ENCODE measurements at places on chromosomes 1 and 21. TPM values are rescaled to one million over a fixed set of nuclear protein-coding genes. Genes with fewer than 3 reads are reported as not detected.

The ILDR2 gene
- not detected for total RNA-seq

The LIN28A gene
- not detected for total RNA-seq

The HORMAD1 gene
- not detected for total RNA-seq

The LRRC71 gene
- not detected for total RNA-seq

The XCL1 gene
- not detected for total RNA-seq

The PLA2G5 gene
- 19.2 TPM for total RNA-seq

The SRRM1 gene
- total RNA-seq, result 181 TPM

The KCNK2 gene
- total RNA-seq, result 0.28 TPM

The CACNA1S gene
- total RNA-seq, result not detected

The GPATCH3 gene
- 10.3 TPM for total RNA-seq

DNA sequence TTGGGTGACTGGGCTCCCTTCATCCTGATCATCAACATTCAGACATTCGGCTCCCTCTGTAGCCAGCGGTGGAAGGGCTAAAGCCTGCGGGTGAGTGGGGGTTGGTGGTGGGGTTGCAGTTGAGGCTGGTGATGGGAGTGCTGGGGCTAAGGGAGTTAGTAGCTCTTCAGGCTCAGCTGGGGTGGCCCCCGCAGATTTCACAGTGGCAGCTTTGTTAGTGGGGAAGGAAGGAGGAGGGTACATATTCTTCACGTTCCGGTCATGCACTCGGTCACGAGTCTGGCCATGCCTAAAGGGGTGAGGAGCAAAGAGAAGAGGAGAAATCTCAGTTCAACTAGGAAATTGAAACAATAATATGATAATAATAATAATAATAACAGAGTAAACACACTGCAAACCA, 6.8 kb downstream of the PSMB4 start:
- peaks cover 10% of the 10 kb centered on the region for H3K4me1 ChIP-seq
- DNase-seq, result no peak
- H3K4me3 ChIP-seq, result no peak overlapping the region
- no peaks in the 10 kb centered on the region for H3K27me3 ChIP-seq
- peaks cover 77% of the 10 kb centered on the region for H3K36me3 ChIP-seq

DNA sequence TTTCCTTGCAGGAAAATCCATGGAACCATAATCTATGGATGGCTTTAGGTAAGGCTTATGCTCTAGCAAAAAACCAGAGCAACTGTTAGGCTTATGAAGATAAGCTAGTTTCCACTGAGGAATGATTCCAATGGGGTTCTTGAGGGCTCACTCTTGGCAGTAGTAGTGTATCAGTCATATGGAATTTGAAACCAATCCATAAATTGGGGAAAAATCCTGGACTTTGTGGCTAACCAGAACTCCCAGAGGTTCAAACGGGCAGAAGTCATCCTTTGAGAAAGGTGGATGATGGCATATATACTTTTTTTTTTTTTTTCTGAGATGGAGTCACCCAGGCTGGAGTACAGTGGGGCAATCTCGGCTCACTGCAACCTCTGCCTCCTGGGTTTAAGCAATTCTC, 54.2 kb upstream of the ATF3 start:
- no peaks in the 10 kb centered on the region for H3K36me3 ChIP-seq
- H3K27me3 ChIP-seq, result no peaks in the 10 kb centered on the region
- H3K4me1 ChIP-seq, result peaks cover 5% of the 10 kb centered on the region
- no peak overlapping the region for H3K4me3 ChIP-seq
- no peak overlapping the region for H3K27ac ChIP-seq

DNA sequence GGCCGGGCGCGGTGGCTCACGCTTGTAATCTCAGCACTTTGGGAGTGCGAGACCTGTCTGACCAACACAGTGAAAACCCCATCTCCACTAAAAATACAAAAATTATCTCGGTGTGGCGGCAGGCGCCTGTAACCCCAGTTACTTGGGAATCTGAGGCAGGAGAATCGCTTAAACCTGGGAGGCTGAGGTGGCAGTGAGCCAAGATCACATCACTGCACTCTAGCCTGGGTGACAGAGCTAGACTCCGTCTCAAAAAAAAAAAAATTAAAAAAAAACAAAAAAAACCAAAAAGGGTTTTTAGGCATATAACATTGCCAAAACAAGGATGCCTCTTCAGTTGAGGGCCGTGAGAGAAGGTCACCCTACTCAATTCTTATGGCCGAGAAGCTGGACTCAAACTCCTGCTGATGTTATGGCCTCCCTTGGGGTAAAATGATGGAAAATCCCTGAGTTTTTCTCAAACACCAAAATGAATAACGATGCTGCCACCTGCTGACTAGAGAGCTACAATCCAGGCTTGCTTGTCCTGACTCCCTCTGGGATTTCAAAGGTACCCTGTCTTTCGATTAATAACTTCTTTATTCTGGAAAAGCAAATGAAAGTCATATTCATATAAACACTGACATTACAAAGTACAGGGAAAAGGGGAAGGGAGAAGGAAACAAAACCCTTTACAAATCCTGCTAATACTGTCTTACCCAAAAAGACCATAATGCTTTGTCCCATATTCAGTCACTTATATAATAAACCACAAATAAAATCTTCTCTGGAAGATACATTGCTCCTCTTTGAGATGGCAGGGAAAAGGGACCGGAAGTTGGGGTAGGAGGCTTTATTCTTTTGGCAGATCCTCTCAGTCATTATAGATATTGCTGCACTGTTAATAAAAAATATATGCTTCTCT, 10.7 kb downstream of the RAB42 start:
- no peak overlapping the region for H3K4me3 ChIP-seq
- no peaks in the 10 kb centered on the region for H3K27me3 ChIP-seq
- H3K4me1 ChIP-seq, result peaks cover 15% of the 10 kb centered on the region
- peak overlapping the region; percentile 48 for H3K27ac ChIP-seq

- no peak for DNase-seq
- H3K4me1 ChIP-seq, result no peaks in the 10 kb centered on the region
- H3K27me3 ChIP-seq, result no peaks in the 10 kb centered on the region
- H3K36me3 ChIP-seq, result no peaks in the 10 kb centered on the region
- H3K4me3 ChIP-seq, result no peak overlapping the region
These were observed 82.8 kb upstream of the ATP1A1 start for GRCh38 chr1:116290085-116290705.

DNA sequence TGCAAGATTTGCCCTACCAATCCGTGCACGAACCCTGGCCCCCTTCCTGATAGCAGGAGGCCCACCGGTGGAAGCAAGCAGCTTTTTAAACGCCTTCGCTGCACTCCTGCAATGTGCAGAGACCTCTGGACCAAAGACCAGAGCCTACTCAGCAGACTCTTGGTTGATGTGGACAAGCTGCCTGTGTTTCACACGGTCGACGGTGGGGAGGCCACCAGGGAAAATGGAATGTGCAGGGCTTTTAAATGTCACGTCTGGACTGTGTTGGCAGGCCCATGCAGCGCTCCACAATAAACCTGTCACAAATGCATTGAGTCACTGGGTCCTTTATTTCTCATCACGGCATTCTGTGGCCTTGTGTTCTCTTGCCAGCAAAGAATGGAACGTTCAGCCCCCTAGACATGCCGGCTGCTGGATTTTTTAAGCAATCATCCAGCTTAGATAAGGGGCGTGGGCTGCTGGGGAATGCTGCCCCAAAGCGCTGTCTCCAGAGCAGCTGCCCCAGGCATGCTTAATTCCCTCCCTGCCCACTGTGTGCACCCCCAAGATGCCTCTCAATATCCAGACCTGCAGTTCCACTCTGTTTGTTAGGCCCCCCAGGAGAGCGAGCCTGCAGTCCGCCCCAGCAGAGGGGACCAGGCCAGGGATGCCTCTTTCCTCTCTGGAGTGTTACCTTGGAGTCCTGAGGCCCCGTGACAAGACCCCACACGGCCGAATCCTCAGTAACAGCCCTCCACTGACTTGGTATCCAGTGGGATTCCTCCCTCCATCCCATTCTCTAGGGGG, 71.3 kb downstream of the ATP5PO start:
- peaks cover 5% of the 10 kb centered on the region for H3K4me1 ChIP-seq
- no peaks in the 10 kb centered on the region for H3K27me3 ChIP-seq
- no peak for DNase-seq
- no peaks in the 10 kb centered on the region for H3K36me3 ChIP-seq
- H3K4me3 ChIP-seq, result no peak overlapping the region

DNA sequence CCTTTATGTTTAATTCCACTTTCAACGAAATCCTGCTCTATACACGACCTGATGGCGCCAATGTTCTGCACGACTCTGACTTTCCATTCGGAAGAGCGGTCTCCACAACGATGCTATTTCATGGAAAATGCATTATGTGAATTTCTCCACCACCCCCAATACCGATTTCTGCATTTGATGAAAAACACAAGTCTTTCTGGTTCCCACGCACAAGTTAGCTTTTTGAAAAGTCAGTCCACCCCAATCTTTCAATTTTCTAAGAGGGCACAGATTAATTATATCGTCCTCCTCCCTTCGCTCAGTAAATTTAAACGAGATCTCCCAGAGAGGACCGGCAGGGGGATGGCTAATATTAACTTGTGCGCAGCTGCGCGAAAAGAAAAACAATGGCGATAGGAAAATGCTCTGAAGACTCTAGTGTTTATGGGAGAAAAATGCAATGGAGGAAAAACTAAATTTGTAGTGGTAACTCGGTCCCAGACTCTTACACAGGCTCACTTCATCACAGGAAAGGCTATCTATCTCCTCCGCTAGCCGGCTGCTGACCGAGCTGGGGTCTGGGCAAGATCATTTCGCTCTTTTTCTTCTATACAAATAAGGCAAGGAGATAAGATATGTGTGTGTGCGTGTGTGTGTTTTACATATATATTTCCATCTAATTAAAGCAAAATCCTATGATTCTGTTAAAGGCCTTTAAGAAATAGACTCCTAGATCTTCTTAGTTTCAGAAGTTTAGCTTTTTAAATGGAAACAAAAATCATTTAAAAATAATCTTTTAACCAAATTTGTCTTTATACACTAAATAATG, 1.2 kb upstream of the LHX8 start:
- no peak overlapping the region for H3K4me3 ChIP-seq
- no peak for DNase-seq
- peaks cover 17% of the 10 kb centered on the region for H3K27me3 ChIP-seq
- H3K36me3 ChIP-seq, result no peaks in the 10 kb centered on the region

GRCh38 chr1:180176965-180177364, 22.3 kb downstream of the QSOX1 start:
- DNase-seq, result no peak
- H3K27ac ChIP-seq, result no peak overlapping the region
- peaks cover 11% of the 10 kb centered on the region for H3K4me1 ChIP-seq
- H3K27me3 ChIP-seq, result no peaks in the 10 kb centered on the region
- H3K4me3 ChIP-seq, result no peak overlapping the region

DNA sequence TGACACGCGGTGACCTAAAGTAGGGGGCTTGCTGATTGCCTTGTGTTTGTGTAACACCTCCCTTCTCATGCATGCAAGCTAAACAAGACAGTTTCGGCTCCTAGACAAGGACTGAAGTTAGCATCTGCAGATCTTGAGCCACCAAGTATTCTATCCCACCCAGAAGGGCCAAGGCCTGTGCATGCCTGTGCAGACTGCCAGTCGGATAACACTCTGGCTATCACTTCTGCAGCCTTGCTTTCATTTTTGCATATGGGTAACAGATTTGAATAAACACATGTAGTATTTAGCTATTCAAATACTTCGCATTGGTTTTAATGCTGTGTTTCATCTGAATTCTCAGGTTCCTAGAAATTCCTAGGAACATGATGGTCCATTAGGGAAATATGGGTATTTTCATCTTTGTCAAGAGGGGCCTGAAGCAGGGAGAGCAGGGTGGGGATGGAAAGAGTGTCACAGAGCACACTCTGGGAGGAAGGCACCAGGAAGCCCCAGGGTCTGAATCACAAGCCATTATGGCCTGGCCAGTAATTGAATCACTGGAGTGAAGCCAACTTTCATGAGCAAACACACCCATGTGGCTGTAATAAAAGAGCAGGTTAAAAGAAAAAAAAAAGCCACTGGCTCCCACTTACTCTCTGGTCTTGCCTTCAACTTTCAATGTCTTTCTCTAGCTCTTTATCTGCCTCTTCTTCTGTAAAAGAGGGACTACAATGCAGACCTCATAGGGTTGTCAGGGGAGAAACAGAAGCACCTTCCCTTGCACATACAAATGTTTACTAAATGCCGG, 28.3 kb downstream of the GADD45A start:
- peak overlapping the region; percentile 95 for H3K27ac ChIP-seq
- no peak overlapping the region for H3K4me3 ChIP-seq
- H3K4me1 ChIP-seq, result peaks cover 85% of the 10 kb centered on the region
- no peaks in the 10 kb centered on the region for H3K36me3 ChIP-seq

DNA sequence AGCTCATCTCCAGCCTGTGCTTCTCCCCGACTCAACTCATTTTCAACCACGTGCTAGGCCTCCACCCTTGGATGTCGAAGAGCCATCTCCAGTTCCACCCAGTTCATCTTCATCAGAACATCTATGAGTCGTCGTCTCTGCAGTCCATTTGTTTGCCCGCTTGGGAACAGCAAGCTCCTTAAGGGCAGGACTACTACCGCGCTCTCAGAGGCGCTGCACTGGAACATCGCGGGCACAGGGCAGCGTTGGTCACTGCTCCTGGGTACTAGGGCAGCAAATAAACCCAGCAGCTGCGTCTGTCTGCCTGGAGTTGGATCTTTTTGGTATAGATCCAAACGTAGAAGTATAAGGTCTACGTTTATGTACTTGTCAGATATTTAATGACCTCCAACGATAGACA, 478 bp upstream of the PRDM2 start:
- peak overlapping the region; percentile 97 for H3K4me3 ChIP-seq

GRCh38 chr1:154186177-154186576, 5.7 kb downstream of the TPM3 start:
- H3K4me1 ChIP-seq, result peaks cover 7% of the 10 kb centered on the region
- no peaks in the 10 kb centered on the region for H3K27me3 ChIP-seq
- no peak overlapping the region for H3K27ac ChIP-seq
- DNase-seq, result no peak
- no peaks in the 10 kb centered on the region for H3K36me3 ChIP-seq

GRCh38 chr1:211280910-211281309, 21.7 kb downstream of the RCOR3 start:
- no peak overlapping the region for H3K27ac ChIP-seq
- no peak overlapping the region for H3K4me3 ChIP-seq
- DNase-seq, result no peak
- H3K27me3 ChIP-seq, result no peaks in the 10 kb centered on the region

DNA sequence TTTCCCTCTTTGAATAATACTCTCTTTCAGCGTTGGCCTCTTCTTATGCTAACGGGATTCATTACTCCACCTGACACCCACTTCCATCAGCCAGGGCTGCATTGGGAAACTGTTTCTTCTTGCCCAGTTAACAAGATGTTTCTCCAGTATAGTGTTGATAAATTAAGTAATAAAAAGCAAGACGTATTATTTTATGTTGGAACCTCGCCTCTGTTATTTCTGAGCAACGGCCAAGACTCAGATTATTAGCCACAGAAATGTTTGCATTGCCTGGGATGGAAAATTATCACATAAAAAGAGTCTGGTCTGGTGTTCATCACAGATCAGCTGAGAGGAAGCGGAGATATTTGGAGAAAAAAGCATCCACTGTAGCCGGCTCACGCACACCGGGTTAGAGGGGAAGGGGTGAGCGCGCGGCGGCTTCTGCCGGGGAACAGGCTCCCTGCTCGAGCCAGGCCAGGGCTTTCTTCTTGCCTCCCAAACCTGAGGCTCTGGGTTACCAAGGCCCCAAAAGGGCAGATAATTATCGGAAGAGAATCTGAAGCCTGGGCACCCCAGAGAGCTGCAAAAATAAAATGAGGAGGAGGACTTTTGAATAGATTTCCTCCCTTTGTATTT, 189.5 kb downstream of the PRDM16 start:
- peak overlapping the region; percentile 34 for H3K4me3 ChIP-seq
- no peaks in the 10 kb centered on the region for H3K27me3 ChIP-seq
- no peaks in the 10 kb centered on the region for H3K36me3 ChIP-seq
- H3K27ac ChIP-seq, result peak overlapping the region; percentile 55
- peaks cover 62% of the 10 kb centered on the region for H3K4me1 ChIP-seq
- DNase-seq, result no peak

Data from thoracic aorta (tissue), 2 donors.